ENCODE measurements at places on chromosomes 6 and 20. TPM values are rescaled to one million over a fixed set of nuclear protein-coding genes. Genes with fewer than 3 reads are reported as not detected.

- no peak for DNase-seq
Observed at GRCh38 chr6:110195639-110196038, 15.4 kb downstream of the CDC40 start.

GRCh38 chr6:157731221-157731620 is 91.8 kb upstream of the SNX9 start:
- DNase-seq = no peak

Gene NKX2-2
- not detected for polyA plus RNA-seq

GRCh38 chr6:170510631-170511030 is 42.5 kb downstream of the PSMB1 start:
- no peak for DNase-seq

DNA sequence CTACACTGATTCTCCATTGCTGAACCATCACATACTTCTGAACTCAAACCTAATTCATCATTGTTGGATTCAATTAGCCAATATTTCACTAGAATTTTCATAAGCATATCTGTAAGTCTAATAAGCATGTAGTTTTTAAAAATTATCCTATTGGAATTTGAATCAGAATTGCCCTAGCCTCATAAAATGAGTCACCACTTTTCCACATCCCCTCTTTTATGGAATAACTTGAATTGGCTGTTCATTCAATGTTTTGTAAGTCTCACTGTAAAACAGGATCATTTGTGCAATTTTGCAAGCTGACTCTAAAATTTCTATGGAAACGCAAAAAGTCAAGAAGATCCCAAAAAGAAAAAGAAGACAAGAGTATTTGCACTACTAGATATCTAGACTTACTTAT is 141.0 kb downstream of the HACE1 start:
- no peak for DNase-seq

DNA sequence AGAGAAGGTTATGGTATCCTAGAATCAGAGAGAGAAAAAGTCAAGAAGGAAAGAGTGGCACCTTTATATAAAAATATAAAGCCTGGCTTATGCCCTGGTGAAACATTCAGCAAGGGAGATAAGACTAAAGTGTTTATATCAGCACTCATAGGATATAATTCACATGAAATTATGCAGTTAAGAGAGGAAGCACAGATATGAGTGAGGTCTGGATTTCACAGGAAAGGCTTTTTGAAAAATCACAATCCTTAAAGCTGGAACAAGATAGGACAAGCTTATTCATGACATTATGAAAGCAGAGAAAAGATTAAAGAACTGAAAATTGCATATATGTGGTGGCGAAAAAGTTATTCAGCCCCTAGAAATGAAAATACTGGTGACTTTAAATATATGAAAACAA is 181.2 kb upstream of the FLRT3 start:
- no peak for DNase-seq

Gene CPXM1
- 242 TPM for polyA plus RNA-seq

Gene TREML2
- polyA plus RNA-seq = 0.10 TPM

GRCh38 chr20:4569092-4569491 is 152.6 kb upstream of the PRND start:
- DNase-seq = no peak

- DNase-seq = no peak
Observed at GRCh38 chr6:137399881-137400443, 94.2 kb downstream of the OLIG3 start.

- no peak for DNase-seq
Observed at GRCh38 chr20:59784791-59785668, 148.4 kb downstream of the SYCP2 start.

DNA sequence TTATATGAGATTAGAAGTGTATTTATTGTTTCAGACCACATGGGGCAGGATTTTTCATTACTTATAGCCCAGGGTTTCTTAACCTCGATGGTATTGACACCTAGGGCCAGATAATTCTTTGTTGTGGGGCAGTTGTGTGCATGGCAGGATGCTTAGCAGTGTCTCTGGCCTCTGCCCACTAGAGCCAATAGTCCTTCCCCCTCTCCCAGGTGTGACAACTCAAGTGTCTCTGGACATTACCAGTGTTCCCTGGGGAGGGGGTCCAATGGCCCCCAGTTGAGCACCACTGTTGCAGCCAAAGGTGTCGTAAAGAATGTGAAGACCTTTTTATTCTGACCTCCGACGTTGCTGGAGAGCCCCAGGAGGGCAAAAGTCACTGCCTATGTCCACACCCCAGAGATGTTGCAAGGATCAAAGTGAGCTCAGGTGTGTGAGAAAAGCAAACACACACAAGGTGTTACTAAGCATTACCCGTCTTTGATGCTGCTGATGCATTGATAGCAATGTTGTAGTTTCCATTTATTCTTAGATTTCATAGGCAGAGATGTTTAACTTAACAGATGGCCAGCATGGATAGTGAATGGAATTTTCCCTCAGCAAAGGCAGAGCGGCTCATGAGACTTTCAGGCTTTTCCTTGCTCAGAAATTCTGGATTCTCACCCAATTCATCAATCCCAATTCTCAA is 22.2 kb downstream of the BANF2 start:
- no peak for DNase-seq

DNA sequence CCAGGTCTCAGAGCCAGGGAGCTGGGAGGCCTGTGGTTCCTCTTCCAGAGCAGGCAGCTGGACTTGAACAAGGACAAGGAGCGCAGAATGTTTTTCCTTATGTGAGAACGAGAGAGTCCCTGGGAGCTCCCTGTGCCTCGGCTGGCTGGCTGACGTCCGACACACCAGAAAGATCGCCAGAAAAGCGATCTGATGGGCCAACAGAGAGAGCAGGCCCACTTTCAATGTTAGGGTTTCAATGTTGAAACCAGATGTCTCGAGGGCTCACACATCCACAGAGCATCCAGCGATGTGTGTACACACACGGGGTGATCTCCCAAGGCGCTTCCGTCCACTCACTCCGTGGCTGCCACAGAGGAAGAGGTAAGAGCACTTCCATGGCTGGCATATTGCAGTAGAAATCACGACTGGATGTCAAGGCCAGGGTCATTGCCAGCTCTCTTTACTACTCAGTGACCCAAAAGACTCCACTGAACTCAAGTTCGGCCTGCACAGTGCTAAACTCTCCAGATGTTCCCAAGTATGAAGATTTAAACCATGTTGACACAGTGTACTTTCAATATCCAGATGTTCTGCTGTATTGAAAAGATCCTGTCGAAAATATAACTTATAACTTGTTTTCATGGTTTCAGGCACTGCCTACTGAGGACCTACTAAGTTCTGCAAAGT is 70.8 kb upstream of the FOXC1 start:
- no peak for DNase-seq

- DNase-seq = no peak
Observed at GRCh38 chr6:151247490-151247889, 7.7 kb downstream of the AKAP12 start.

- DNase-seq = no peak
Observed at GRCh38 chr20:24619212-24619611, 149.8 kb downstream of the SYNDIG1 start.

GRCh38 chr20:36074983-36075382 is 79.6 kb upstream of the EPB41L1 start:
- DNase-seq = no peak

Gene C20orf204
- polyA plus RNA-seq = 0.43 TPM

Data from right renal cortex interstitium (tissue), 3 donors.